ENCODE measurements at places on chromosomes 11 and 22. TPM values are rescaled to one million over a fixed set of nuclear protein-coding genes. Genes with fewer than 3 reads are reported as not detected.

Gene TLCD5
- total RNA-seq, result 16.8 TPM

Gene HTR3B
- 0.26 TPM for total RNA-seq

Gene TECTA
- 1.7 TPM for total RNA-seq

DNA sequence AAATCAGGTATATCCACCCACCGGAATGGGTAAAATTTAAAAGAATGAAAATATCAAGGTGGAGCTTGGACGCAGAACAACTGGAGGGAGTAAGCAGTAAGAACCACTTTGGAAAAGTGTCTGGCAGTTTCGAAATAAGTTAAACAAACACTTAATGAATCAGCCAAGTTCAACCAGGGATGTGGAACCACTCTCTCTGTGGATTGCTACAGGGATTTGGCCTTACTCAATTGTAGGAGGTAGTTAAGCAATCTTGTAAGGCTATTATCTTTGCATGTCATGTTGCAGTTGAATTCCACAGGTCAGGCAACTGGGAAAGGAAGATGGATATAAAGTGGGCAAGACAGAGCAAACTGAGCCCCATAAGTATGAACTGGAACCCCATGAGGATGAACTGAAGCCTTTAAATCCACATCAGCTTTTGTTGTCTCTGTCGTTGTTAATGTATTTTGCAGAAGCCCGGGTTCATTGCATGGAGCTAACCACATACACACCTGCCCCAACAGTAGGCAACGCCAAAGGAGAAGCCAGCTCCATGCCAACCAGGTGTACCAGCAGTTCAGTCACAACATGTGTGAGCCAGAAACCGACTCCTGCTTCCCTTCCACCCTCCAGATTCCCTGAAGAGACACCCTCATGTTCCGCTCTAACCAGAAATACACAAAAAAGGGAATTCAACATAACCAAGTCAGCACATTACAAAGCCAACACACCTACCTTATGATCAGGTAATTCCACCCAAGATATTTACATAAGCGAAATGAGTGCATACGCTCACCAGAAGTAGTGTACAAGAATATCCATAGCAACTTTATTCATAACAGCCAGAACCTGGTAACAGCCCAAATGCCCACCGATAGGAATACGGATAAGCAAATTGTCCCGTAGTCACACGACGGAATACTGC lies 8.0 kb upstream of the SLC43A3 start:
- H3K4me3 ChIP-seq, result no peak overlapping the region
- no peak for DNase-seq
- peaks cover 5% of the 10 kb centered on the region for H3K27me3 ChIP-seq
- H3K27ac ChIP-seq, result no peak overlapping the region

GRCh38 chr22:27278946-27279345 lies 522.6 kb downstream of the MN1 start:
- no peaks in the 10 kb centered on the region for H3K36me3 ChIP-seq
- no peak for DNase-seq
- H3K4me3 ChIP-seq, result no peak overlapping the region
- no peak overlapping the region for H3K27ac ChIP-seq
- H3K27me3 ChIP-seq, result no peaks in the 10 kb centered on the region

DNA sequence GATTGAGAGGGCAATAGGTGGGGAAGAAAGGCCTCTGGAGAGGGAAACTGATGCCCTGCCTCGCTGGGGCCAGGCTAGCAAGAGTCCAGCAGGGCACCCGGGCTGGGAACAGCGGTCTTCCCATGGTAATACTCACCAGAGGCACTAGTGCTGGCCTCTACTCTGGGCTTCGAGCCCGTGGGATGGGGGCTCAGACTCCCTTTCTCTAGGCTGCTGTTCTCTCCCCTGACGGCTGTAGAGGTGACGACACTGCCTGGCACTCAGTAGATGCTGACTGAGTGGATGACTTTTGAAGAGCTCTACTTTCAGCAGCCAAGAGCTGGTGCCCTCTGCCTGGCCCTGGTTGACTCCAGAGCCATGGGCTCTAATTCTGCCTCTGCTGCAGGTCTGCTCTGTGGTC lies 818 bp upstream of the C1QTNF4 start:
- H3K36me3 ChIP-seq, result no peaks in the 10 kb centered on the region
- H3K4me1 ChIP-seq, result peaks cover 31% of the 10 kb centered on the region
- no peak overlapping the region for H3K27ac ChIP-seq
- peaks cover 14% of the 10 kb centered on the region for H3K27me3 ChIP-seq

- no peak overlapping the region for H3K4me3 ChIP-seq
- no peak overlapping the region for H3K27ac ChIP-seq
- peaks cover 8% of the 10 kb centered on the region for H3K27me3 ChIP-seq
- peaks cover 2% of the 10 kb centered on the region for H3K36me3 ChIP-seq
- no peak for DNase-seq
Observed at GRCh38 chr11:27626938-27627586, 73.2 kb downstream of the BDNF start.

Gene SLC22A8
- total RNA-seq, result not detected

DNA sequence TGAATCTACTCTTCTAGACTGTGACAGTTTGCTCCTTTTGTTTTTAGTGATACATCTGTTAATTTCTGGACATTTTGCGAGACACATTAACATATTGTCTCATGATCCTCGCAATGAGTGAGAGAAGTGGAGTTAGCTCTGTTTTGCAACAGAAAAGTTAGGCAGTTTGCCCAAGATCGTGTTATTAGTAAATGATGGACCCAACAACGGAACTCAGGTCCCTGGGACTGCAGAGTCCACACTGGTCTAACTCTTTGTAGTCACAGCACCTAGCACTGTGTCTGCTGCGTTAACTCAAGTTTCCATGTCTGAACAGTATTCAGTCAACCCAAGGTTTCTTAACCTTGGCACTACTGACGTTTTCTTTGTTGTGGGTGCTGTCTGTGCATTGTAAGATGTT lies 3.2 kb downstream of the DEPDC7 start:
- DNase-seq, result no peak
- peaks cover 36% of the 10 kb centered on the region for H3K27me3 ChIP-seq

Gene CYTH4
- not detected for total RNA-seq

Gene MIOX
- total RNA-seq, result 0.35 TPM

DNA sequence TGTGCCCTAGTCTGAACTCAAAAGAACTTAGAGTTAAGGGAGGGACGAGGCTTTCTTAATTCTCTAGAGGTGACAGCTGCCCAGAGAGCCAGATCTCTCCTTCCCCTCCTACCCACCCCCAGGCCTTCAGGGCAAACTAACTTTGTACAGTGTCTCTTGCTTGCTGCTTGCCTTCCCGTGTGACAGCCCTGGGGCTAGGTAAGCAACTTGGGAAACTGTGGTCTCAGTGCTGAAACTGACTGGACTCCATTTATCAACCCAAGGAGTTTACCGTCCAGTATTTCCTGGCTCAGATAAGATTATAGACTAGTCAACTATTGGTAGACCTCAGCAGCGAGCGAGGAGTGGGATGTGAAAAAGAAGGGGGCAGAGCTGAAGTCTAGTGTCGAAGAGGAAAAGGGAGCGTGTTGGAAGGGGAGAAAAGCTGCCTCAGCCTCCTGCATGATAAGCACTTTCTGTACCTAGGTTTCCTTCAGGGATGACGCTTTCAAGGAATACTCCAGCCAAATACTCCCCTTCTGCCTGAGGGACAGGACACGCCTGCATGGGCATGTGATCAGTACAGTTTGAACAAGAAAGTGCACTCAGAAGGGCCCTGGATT lies 43.3 kb upstream of the WEE1 start:
- H3K4me1 ChIP-seq, result peaks cover 27% of the 10 kb centered on the region
- no peak overlapping the region for H3K27ac ChIP-seq
- no peak for DNase-seq
- H3K4me3 ChIP-seq, result no peak overlapping the region

DNA sequence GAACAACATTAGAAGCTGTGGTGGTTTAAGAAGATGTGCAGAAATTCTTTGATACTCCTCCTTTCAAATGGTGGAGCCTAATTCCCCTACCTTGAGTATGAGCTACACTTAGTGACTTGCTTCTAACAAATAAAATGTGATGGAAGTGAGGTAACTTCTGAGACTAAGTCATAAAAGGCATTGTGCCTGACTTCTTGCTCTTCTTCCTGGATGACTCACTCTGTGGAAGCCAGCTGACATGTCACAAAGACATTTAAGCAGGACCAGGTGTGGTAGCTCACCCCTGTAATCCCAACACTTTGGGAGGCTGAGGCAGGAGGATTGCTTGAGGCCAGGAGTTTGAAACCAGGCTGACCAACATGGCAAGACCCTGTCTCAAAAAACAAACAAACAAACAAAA lies 3.9 kb upstream of the PLA2G3 start:
- no peak for DNase-seq
- H3K4me3 ChIP-seq, result no peak overlapping the region
- no peaks in the 10 kb centered on the region for H3K27me3 ChIP-seq
- H3K4me1 ChIP-seq, result peaks cover 13% of the 10 kb centered on the region
- no peak overlapping the region for H3K27ac ChIP-seq

DNA sequence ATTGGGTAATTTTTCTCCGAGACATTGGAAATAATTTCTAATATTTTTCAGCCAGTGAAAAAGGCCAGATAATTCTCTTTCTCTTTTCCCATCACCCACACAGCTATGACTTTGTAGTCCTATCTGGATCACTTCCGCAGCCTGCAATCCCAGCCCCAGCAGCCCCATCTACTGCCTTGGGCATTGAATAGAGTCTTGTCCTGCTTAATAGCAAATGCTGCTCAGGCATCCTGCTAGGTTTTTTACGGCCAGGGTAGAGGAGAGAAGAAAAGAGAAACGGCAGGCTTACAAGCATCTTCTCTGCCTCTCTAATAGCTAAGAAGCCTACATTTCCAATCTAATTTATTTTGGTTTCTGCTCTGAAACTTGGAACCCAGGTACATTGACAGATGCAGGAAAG lies 154.3 kb upstream of the B3GAT1 start:
- no peaks in the 10 kb centered on the region for H3K36me3 ChIP-seq
- no peak overlapping the region for H3K4me3 ChIP-seq
- H3K4me1 ChIP-seq, result no peaks in the 10 kb centered on the region
- H3K27ac ChIP-seq, result no peak overlapping the region

DNA sequence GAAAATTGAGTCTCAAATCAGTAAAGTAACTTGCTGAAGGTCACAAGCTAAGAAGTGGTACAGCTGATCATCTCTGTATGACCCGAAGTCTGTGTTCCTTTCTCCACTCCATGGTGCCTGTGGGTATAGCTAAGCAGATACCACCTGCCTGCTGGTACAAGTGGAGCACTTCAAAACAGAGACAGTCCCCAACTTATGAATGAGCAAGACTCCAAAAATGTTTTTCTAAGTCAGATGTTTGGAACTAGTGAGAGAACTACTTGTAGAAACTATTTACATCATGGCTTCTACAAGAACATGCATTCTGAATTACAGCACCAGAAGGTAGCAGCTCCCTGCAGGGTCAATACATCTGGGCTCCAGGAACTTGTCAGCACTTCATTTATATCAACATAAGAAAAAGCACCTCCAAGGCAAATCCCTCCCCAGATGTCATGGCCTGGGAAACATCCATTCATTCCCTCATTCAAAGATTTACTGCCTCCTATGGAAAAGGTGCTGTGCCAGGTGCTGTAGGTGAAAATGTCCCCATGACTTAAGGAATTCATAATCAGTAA lies 94.7 kb downstream of the SERGEF start:
- H3K36me3 ChIP-seq, result no peaks in the 10 kb centered on the region
- no peak for DNase-seq
- H3K4me3 ChIP-seq, result no peak overlapping the region
- peaks cover 20% of the 10 kb centered on the region for H3K4me1 ChIP-seq

Gene SHANK2
- total RNA-seq, result 7.6 TPM

DNA sequence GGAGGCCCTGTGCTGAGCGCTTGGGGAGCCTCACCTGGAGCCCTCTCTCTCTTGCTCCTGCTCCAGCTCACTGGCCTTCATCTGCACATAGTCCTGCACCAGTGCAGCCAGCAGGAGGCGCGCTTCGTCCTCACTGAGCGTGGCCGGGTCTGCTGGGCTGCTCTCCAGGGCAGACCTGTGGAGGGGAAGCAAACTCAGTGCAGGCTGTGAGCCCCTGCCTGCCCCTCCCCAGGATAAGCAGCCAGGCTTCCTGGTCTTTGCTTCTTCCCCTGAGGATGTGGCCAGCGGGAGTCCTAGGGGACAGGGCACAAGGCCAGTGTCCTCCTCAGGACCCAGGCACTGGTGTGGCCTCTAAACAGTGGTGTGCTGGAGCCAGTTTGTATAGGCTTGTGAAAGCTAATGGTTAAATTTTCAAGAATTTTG lies 2.2 kb downstream of the CALCA start:
- peak; percentile 85 for DNase-seq
- peaks cover 25% of the 10 kb centered on the region for H3K4me1 ChIP-seq
- H3K27me3 ChIP-seq, result peaks cover 83% of the 10 kb centered on the region
- H3K4me3 ChIP-seq, result no peak overlapping the region
- no peaks in the 10 kb centered on the region for H3K36me3 ChIP-seq

Gene TRMT112
- 201 TPM for total RNA-seq

All from neural crest cell (in vitro differentiated cells).